ENCODE measurements at places on chromosomes 16 and 17.

DNA sequence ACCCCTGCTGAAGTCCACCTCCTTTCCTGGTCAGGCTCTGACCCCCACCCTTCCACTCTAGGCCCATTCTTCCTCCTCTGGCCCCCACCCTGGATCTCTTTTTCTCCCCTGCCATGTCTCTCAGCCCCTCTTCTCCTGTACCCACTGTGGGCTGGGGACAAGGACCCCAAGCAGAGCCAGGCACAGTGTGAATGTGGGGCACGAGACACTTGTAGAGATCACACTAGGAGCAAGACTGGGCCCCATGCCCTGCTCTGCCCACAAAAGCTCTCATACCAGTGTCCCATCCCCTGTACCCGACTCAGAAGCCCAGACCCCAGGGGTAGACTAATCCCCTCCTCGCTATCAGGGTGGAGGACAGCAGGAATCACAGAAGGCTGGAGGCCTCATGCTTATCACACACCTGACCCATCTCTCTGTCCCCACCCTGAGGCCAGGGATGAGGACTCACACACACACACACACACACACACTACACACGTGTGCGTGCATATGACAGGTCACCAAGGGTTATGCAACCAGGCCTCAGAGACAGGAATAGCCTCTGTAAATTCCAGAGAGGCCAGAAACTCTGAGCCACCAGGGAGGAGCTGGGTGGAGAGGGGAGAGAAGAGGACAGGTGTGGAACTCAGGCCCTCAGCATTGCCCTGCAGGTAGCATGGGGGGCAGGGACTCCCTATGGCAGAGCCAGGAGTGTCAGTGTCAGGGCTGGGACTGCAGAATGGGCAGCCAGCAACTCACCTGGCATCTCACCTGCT lies 21.1 kb downstream of the ARHGAP27 start:
- DNase-seq, result no peak

DNA sequence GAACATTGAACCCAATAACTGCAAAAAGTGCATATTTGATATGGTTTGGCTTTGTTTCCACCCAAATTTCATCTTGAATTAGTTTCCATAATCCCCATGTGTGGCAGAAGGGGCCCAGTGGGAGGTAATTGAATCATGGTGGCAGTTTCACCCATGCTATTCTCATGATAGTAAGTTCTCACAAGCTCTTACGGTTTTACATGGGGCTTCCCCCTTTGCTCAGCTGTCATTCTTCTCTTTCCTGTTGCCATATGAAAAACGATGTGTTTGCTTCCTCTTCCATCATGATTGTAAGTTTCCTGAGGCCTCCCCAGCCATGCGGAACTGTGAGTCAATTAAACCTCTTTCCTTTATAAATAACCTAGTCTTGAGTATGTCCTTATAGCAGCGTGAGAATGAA lies 127.6 kb downstream of the CHD9NB start:
- no peak for DNase-seq

DNA sequence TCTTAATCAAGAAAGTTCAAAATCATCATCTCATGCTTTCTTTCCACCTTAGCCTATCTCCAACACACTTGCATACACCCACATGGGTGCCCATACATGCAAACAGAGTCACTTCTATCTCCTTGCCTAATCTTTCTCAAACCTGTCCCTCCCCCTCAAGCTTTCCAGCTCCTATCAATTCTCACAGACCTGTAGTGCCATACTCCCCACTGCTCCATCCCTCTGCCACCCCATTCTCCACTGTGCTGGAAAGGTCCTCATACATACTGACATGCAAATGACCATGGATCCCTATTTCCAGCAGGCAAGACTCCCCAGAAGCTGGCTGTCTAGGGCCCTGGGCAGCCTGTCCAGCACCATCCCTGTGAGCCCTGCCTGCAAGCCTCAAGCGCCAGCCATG lies 320.4 kb upstream of the CCL2 start:
- DNase-seq, result no peak

- DNase-seq, result no peak
These were observed 19.6 kb upstream of the RFFL start for GRCh38 chr17:35083071-35083470.

DNA sequence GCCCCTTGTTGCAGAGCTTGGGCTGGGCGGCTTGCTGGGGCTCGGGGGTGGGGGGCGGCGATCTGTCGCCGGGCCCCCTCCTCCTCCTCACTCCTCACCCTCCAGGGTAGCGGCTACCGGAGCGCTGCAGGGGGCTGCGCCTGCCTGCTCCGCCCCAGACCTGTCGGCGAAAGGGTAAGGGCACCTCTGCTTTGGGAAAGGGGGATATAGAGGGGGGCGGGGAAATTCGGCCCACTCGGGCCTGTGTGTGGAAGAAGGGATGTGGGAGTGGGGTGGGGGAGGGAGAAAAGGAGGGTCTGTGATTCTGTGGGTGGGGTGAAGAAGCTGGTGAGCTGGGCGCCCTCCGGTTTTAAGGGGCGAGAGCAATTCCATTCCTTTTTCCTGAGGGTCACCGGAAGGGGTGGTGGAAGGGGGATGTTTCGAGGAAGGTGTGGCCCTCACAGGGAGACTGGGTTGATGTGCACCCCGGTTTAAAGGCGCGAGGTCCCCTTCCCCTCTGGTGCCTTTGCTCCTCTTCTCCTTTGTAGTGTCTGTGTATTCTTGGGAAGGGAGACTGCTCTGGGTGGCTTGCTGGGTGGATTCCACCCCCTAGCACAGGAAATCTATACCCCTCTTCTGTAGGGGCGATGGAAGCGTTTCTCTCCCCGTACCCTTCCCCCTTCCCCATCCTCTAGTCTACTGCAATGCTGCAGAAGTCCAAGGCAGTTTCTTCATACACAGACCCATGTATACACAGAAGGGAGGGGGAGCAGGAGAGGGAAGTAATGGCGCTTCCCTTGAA lies 878 bp downstream of the TAOK1 start:
- no peak for DNase-seq

DNA sequence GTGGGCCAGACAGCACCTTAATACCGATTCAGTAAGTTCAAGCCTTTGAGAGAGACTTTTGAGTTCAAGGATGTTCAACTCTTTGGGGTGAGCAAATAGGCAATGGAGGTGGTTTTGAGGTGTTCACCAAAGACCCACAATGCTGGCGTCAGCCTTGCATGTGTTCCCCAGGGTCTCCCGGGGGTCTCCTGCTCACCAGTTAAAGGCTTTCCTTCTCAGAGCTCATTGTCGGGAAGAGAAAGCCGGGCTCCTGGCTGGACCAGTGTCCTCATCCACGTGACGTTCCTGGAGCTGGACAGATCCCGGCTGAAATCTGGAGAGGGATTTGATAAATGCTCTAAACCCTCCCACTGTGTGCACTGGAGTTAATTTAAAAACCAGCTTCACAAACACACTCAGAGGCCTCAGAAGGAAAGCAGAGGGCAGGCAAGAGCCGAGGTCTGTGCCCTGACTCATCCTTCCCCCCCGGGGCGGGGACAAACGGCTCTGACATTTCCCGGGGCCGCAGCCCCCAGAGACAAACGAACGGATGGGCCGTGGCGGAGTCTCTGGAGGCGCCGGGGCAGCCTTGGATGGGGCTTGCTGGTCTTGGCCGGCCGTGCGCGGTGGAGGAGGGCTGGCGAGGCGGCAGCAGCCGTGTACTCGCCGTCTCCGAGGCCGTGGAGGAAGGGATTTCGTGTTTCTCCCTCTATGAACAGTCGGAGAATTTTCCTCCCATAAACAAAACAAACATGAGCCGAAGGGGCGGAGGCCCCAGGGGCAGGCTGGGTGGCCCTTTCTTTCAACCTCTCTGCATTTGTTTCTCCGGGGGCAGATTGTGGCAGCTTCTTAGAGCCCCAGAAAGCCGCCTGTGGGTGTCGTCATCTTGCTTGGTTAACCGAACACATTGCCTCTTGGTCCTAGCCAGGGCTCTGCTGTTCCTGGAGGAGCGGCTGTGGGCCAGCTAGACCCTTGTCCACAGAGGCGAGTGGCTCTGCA lies 94.2 kb downstream of the NTN1 start:
- DNase-seq, result peak; percentile 13

- DNase-seq, result no peak
These were observed 11.3 kb downstream of the WDR45B start for GRCh38 chr17:82636626-82637598.

- peak; percentile 37 for DNase-seq
These were observed 5.4 kb downstream of the BANP start for GRCh38 chr16:87956365-87957231.

- no peak for DNase-seq
These were observed 8.5 kb upstream of the RAI1 start for GRCh38 chr17:17672453-17673368.

- DNase-seq, result no peak
These were observed 258.8 kb downstream of the IRF8 start for GRCh38 chr16:86157616-86158247.

- DNase-seq, result no peak
These were observed 26.2 kb downstream of the MPP2 start for GRCh38 chr17:43881181-43881580.

- DNase-seq, result no peak
These were observed 98.0 kb downstream of the TBC1D16 start for GRCh38 chr17:79937391-79938335.

- DNase-seq, result no peak
These were observed 1.1 kb upstream of the LSM12 start for GRCh38 chr17:44067545-44067940.
